NCI-H1092 (cell line): ENCODE measurements at places on chromosomes 11 and 22.

DNA sequence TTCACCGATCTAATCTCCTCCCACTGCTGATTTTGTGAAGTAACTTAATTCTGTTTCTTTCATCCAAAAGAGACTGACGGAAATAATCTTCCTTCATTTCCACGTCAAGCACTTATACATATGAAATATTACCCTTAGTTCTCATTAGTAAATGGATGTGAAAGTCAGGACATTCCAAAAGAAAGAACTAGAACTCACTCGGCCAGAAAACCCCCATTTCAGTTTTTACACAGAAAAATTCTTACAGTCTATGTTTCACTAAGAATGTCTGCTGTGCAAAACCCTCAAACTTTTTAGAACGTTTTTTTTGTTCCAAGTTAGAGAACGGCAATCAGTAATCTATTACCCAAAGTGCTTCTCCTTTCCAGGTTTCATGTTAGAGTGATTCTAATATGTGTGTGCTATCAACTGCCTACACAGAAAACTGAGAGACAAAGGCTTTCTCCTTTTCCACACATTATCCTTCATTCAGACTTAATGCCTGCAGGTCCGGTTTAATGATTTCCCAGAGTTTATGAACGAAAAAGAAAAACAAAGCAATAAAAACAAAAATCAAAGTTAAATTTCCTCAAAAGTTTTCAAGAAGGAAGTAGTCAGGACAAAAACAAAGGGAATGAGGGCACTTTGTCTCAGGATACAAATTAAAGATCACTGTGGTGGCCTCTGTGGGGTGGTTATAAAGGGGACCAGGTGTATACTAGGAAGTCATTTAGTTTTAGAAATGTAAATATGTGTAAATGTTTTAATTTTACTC, 11.3 kb upstream of the SESN3 start:
- DNase-seq: no peak

- no peak for DNase-seq
These were observed 65.4 kb downstream of the PPP6R3 start for GRCh38 chr11:68525930-68526329.

GRCh38 chr11:58060939-58061672, 30.4 kb downstream of the OR6Q1 start:
- DNase-seq: no peak

GRCh38 chr11:129937592-129938238, 42.3 kb upstream of the NFRKB start:
- DNase-seq: no peak

DNA sequence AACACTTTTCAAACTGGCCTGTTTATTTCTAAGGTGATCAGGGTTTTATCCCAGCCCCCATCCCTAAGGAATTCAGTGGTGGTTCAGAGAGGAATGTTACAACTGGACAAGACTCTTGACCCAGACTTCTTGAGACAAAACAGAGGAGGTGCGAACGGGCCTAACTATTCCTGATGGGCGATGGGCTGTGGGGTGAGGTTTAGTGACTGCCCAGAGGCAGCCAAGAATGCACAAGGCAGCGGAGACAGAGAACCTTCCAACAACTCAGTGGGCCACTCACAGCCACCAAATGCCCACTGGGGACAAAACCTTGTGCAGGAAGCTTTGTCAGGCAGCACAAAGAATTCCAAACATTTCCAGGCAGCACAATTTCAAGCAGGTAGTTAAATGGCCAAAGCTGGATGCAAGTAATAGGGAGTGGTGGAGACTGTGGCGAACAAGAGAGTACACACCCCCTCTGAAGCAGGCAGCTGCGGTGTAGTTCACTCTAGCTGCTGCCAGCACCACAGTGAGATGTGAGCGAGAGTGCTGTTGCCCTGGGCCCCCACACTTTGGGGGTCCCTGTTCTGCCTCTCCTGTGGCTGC, 29.2 kb downstream of the SCUBE1 start:
- DNase-seq: no peak

DNA sequence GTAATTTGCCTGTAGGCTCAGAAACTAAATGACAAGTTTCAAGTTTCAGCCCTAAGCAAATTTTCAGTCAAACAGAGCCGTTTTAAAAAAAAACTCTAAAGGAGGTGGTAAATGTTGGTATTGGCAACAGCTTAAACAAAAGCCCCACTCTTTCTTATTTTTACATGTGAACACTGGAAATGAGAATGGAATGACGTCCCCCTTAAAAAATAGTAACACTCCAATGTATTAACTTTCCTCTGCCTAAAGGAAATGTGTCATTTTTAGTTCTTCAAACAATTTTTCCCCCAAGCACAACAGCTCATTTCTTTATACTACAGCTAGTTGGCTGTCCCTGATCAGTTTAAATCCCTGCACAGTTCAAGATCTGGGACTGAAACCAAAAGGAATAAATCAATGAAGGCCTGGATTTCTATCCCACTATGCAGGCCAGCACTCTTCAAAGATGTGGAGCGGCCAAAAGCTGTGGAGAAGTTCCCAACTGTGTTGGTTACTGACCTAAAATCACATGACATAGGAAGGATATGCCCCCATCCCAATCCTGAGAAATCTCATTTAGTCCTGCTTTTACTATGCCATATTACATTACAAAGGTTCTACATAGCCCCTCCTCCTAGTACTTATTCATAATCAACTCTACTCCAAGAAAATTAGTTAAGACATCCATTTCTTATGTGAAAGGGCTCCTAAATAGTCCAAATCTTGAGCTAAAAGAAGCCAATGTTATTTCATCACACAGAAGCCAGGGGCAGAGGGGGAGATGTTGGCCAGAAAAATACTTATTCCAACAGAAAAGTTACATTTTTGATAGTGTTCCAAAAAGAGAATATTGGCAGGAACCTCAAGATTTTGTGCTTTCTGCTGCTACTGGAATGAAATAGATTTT, 95.9 kb downstream of the CADM1 start:
- no peak for DNase-seq

DNA sequence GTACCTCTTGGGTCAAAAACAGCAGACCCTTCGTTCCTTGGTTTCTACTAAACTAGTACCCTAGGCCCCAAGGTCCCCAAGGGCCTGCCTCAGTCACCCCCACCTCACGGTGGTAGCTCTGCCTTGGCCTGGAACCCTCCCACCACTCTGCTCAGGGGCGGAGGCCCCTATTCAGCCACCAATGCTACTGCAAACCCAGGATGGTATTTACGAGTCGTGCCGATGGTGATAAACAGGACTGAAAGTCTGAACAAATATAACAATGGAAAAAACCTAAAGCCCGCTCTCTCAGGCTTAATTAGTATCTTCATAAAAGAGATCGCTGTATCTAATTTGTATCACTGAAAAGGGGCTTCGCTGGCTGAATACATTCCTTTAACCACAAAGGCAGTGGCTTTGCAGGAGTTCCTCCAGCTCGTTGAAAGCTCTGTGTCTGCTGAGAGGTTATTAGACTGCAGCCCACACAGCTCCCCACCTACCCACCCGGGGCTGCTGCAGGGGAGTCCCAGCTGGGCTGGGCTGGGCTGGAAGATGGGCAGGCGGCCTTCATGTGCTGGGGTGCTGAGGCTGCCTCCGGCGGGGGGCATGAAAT, 15.2 kb downstream of the SHISAL1 start:
- DNase-seq: no peak

- DNase-seq: no peak
These were observed 47.9 kb upstream of the LIPT2 start for GRCh38 chr11:74541466-74541865.

GRCh38 chr11:78647986-78648875, 73.6 kb upstream of the NARS2 start:
- no peak for DNase-seq

- no peak for DNase-seq
These were observed 68.3 kb downstream of the C11orf58 start for GRCh38 chr11:16806791-16807190.

DNA sequence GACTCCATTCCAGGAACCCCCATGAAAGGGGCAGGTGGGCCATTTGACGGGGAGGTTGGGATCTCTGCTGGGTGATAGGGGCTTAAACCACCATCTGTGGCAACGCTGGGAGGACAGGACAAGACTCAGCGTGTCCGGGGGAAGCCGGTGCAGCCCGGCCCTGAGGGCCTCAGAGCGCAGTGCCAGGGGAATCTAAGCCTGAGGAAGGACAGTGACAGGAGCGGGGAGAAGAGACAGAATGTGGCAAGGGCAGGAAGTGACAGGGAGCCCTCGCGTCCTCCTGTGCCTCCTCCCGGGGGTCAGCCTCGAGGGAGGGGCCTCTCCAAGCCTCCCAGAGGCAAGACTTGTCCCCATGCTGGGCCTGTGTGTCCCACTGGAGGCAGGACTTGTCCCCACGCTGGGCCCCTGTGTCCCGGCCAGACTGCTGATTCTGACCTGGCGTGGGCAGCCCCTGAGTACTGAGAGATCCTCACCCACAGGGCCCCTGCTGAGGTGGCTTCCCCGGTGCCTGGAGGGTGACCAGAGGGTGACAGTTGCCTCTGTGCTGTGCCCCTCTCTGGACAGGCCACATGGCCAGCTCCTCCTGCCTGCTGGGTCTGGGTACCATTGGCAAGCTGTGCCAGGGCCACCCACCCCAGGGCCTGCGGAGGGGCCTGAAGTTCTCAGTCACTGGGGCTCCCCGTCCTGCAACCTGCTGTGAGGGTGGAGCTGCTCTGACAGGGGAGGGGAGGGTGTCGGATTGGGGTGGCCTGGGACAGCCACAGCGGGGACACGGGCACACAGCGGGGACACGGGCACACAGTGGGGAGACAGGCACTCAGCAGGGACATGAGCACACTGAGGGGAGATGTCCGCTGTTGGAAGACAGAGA, 676.2 kb downstream of the BRD1 start:
- no peak for DNase-seq

DNA sequence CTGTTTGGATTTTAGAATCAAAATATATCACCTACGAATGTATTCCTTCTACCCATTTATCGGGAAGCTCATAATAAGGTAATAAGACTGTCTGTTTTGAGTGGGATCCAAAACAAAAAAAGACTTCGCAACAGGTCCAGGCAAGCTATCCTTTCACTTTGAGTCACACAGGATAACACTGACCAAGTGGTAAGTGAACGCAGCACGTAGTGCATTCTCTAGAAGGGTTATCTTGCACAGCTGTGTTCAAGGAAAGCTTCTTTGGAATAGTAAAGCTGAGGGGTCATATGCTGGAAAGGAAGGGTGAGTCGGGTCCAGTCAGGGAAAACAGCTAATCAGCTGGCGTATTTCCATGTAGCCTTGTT, 22.3 kb upstream of the NRGN start:
- no peak for DNase-seq

DNA sequence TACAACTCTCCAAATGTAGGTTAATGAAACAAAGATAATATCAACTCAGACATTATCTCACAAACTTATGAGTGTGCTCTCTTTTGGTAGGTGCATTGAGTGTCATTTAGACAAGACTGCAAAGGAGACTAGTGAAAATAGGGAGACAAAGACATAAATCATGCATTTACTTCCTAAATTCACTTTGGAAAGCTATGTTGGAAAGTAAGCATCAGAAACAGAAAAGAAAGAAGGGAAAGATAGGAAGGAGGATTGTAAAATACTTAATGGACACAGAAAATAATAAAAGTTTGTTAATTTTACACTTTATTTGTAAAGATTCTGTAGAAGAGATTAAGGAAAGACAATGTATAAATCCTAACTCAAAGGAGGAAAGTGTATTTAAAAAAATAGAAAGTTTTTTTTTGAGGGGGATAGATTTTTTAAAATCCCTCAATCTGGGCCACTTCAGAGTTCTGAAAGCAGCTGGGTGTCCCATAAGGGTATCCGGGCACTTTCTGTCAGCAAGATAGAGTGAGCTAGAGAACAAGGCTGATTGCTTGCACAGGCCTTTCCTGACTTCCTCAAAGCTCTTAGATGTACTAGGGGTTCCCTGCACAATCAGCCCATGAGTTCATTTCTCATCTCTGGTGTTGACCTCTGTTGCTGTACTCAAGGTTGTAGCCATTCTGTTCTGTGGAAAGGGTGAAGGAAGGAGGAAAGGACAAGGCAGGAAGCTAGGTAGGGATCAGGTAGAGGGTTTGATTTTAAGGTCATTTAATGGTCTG, 22.4 kb upstream of the RDX start:
- no peak for DNase-seq

GRCh38 chr11:118908901-118909618, 16.7 kb downstream of the BCL9L start:
- peak; percentile 37 for DNase-seq

DNA sequence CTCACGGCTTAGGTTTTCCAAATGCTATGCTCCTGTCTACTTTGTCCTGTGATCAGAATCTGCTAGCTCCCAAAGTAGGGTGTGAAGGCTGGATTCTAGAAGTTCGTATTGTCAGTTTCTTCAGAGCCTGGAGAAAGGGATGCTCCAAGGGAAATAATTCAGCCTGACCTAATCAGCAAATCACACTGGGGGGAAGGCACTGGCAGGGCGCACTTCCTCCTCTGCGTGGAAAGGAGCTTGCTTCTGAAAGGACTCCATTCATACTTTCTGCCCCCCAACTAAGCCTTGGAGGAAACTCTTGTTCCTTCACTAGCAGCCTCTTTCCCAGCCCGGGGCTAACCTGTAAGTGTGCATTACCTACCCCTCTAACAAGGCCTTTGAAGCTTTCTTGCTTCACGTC, 165.9 kb downstream of the NAV2 start:
- DNase-seq: no peak

DNA sequence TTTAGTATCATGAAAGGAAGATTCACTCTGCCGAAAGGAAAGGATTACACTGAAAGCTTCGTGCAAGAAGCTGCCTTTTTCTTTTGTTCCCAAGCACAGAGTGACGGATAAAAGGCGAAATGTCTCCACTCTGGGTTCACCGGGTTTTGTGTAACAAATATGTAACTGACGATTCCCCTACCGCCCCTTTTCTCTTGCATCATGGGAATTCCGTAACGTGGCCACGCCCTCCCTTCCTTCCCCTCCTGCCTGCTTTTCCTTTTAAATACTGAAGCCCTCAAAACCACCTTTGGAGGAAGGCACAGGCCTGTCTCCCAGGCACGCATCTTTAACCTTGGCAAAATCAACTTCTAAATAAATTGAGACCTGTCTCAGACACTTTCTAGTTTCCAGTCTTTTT, 16.4 kb upstream of the TESMIN start:
- no peak for DNase-seq

- no peak for DNase-seq
These were observed 668.7 kb downstream of the BRD1 start for GRCh38 chr22:49158741-49159564.

DNA sequence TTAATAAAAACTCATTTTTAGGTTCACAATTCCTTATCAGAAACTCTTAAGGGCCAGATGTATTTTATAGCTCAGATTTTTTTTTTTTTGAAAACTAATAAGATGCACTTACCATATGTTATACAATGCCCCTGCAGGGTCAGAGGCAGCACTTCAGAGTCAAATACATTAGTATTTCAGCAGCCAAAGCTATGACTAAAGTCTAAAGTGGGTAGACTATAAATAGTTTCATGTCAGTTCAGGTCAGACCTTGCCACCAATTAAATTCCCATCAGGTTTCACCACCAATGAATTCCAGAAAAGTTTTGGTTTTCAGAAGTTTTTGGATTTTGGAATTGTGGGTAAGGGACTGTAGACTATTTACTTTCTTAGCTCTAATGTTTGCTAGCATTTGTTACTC, 75.9 kb downstream of the FAM83F start:
- no peak for DNase-seq
